ENCODE measurements at places on chromosomes 1 and 21.
A peak's percentile ranks its signal among the peaks of the same experiment; 100 is the strongest.

- no peak for DNase-seq
Measured at GRCh38 chr1:186865253-186865652, 36.5 kb downstream of the PLA2G4A start.

DNA sequence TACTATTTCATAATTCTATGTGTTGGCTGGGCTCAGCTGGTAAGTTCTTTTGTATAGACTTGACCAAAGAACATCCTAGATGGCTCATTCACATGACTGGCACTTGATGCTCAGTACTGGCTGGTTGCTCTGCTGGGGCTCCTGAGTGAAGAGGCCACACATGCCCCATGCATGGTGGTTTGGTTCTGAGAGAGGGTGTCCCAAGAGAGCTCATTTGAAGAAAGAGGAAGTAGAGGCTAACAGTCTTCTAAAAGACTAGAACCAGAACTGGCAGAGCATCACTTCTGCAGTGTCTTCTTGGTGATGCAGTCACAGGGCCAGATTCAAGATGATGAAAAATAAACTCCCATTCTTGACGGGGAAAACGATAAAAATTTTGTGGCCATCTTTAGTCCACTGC, 5.2 kb upstream of the BACH1 start:
- DNase-seq: no peak

- no peak for DNase-seq
Measured at GRCh38 chr1:196593955-196594354, 14.3 kb downstream of the KCNT2 start.

DNA sequence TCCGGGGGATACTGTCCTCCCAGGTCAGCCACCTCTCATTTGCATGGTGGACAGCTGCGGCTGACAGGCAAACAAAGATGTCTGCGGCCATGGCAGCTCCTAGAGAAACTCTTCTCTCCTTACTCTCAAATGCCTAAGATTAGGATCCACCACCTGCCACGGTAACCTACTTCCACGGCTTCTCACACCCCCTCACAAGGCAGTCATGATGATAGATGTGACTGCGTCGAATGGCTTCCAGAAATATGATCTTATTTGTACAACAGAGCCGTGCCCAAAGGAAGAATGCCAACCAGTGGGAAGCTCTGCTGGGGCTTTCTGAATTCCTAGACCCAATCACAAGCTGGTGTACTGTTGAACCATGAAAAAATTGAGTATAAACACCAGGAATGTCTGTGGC, 73.4 kb downstream of the BACE2 start:
- DNase-seq: no peak

DNA sequence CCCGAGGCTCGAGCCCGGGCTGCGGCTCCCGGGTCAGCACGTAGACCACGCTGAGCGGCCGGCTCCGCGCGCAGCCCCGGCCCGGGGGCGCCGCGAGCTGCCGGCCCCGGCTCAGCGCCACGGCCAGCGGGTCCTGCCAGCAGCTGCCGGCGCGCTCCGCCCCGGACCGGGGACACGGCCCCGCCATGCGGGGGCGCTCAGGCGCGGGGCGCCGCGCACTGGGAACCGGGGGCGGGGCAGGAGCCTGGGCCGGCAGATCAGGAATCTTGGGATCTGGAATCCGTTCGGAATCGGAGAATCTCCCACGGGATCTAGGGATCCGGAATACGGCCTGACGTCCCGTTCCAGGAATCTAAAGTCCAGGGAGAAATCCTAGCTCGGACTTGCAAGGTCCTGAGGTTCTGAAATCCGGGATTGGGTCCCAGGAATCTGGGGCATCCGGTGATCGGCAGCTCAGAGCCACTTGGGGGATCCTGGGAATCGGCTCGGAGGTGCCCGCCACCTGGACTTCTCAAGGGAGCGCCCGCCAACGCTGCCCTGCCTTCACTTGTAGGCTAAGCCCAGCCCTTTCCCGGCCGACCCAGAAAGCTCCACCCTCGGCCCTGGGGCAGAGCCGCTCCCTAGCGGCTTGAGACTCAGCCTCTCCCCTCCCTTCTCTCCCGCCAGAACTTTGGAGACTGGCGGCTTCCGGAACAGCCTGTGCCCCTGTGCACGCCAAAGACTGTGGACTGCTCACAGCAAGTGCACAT, at the start of gene MAP3K6:
TSS of gene MAP3K6 (minus strand) at position 551 of the 749 bp plus-strand sequence. CDS start at position 187, 364 bp downstream.
- peak; percentile 33 for DNase-seq

- no peak for DNase-seq
Measured at GRCh38 chr21:33025489-33026442, at the start of gene OLIG2. Gene OLIG2, plus strand, starts transcription at chr21:33025935. Its CDS starts 928 bp downstream, at chr21:33026863.

DNA sequence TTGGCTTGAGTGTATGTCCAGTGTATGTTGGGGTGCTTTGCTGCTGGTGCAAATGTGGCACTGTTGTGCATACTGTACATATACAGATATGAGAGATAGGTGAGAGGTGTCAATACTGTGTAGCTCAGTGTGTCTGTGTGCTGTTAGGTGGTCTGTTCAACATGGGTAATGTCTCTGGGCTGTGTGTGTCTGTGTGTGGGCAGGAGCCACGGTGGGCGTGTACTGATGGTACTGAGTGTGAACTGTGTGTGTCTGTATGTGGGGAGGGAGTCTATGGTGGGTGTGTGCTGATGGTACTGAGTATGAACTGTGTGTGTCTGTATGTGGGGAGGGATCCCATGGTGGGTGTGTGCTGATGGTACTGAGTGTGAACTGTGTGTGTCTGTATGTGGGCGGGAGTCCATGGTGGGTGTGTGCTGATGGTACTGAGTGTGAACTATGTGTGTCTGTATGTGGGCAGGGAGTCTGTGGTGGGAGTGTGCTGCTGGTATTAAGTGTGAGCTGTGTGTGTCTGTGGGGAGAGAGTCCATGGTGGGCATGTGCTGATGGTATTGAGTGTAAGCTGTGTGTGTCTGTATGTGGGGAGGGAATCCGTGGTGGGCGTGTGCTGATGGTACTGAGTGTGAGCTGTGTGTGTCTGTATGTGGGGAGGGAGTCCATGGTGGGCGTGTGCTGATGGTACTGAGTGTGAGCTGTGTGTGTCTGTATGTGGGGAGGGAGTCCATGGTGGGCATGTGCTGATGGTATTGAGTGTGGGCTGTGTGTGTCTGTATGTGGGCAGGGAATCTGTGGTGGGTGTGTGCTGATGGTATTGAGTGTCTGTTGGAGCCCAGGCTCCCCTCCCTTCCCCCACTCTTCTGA, 32.2 kb upstream of the FOXO6 start:
- DNase-seq: no peak

- no peak for DNase-seq
Measured at GRCh38 chr1:81801651-81802456, 1.1 kb downstream of the ADGRL2 start.

DNA sequence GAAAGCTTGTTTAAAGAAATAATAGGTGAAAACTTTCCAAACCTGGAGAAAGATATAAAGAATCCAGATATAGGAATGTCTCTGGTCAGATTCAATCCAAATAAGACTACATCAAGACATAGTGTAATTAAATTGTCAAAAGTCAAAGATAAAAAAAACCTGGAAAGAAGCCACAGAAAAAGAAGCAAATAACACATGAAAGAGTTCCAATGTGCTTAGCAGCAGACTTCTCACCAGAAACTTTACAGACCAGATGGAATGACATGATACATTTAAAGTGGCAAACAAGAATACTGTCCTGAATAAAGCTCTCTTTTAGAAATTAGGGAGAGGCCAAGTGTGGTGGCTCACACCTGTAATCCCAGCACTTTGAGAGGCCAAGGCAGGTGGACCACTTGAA, 1039.9 kb downstream of the KCNT2 start:
- DNase-seq: no peak

DNA sequence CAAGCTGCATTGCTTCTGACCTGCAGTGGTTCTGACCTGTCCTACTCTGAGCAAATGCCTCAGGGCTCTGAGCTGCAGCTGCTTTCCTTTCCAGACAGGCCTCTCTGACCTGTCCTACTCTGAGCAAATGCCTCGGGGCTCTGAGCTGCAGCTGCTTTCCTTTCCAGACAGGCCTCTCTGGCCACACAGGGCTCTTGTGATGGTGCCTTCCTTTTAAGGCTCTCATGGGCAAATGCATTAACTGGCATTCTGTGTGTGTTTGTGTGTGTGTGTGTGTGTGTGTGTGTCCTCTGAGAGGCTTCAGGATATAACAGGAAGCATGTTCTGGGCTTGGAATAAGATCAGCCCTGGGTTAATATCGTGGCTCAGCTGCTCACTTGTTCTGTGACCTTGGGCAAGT, 131.3 kb downstream of the NTPCR start:
- DNase-seq: no peak

DNA sequence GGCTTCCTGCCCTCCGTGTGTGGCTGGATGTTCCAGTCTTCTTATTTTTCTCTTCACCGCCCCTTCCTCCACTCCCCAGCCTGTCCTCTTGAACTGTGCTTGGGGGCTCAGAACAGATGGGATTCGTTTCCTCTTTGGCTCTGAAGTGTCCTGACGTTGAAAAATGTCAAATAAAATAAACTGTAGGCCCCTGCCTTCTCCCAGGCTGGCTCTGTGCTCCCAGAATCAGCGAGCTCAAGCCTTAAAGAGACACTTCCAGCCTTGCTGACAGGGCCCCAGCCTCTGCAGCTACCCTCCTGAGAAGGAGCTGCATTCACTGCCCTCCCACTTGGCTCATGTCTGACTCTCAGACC, 104.2 kb upstream of the IPO9 start:
- DNase-seq: no peak

GRCh38 chr1:228045871-228046270, 36.6 kb upstream of the ARF1 start:
- DNase-seq: no peak

DNA sequence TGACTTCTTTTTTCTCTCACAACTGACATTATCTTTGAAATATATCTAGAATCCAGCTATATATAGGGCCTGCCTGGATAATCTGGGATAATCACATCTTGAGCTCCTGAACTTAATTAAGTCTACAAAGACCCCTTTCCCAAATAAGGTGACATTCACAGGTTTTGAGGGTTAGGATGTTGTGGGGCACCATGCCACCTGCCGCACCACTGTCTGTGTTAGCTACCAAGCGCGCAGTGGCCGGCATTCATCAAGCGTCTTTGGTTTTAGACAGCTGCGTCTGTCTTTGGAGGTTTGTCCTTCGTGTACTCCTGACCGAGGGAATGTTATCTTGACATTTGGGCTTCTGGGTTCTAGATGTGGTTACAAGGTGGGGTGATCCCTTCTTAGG, 7.5 kb downstream of the TRAPPC10 start:
- DNase-seq: no peak

DNA sequence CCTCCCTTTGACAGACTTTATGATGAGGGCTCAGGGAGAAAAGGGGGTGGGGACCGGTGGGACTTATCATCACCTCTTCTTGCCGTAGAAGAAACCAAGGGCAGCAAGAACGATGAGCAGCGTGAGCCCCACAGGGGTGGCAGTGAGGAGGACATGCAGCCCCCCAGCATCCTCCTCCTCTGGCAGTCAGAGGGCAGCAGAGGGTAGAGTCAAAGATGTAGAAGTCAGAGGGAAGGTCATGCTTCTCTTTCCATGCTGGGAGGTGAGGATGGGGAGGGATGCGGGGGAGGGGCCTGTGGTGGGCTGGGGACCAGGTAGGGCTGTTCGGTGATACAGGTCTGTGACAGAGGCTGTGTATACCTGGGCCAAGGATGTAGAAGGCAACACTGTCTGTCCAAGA, 14.8 kb downstream of the INSRR start:
- DNase-seq: no peak

- DNase-seq: no peak
Measured at GRCh38 chr1:17668195-17668594, 86.9 kb upstream of the ACTL8 start.

DNA sequence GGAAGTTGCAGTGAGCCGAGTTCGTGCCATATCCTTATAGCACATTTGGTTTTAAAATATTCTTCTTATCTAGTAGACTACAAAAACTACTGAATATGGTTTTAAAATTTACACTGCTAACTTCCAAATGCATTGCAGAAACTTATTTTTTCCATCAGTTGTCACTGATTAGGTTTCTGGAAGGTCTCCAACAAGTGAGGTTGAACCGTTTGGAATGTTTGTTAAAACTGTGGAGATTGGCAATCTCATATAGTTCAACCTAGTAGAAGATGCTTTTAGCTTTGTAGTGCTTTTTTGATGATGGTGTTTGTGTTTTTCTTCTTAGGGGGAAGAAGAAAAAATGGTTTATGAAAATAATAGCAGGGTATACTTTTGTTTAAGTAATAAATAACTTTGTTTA, 12.9 kb downstream of the CENPF start:
- no peak for DNase-seq

DNA sequence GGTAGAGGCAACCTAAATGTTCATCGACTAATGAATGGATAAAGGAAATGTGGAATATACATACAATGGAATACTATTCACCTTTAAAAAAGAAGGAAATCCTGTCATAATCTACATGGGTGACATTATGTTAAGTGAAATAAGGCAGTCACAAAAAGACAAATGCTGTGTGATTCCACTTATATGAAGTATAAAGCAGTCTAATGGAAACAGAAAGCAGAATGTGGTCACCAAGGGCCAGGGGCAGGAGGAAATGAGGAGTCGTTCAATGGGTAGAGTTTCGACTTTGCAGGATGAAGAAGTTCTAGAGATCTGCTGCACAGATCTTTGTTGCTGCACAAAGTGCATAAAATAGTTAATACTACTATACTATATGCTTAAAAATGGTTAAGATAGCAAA, 7.8 kb downstream of the DIPK1A start:
- DNase-seq: no peak

DNA sequence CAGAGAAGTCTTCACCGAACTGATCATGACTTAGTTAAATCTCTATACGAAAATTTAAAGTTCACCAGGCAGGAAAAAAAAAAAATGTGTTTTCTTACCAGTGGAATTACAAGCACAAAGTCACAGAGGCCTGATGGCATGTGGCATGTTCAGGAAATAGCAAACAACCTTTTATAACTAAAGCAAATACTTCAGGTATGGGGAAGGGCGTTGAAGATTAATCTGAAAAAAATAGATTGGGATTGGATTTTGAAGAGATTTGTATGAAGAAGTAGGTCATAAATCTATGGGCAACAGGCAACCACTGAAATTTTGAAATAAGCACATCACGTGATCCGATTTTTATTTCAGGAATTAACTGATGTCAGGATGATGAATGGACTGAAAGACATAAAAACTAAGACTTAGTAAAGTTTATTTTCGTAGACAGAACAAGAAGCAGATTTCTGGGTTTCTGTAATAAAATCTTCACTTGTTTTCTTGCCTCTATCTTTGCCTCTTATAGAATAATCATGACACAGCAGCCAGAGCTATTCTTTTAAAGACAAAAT, 295.9 kb upstream of the ADGRL4 start:
- no peak for DNase-seq

- DNase-seq: no peak
Measured at GRCh38 chr1:211326528-211327345, at the start of gene TRAF5. Gene TRAF5, plus strand, starts transcription at chr1:211326833. Its CDS starts 26,407 bp downstream, at chr1:211353240.

DNA sequence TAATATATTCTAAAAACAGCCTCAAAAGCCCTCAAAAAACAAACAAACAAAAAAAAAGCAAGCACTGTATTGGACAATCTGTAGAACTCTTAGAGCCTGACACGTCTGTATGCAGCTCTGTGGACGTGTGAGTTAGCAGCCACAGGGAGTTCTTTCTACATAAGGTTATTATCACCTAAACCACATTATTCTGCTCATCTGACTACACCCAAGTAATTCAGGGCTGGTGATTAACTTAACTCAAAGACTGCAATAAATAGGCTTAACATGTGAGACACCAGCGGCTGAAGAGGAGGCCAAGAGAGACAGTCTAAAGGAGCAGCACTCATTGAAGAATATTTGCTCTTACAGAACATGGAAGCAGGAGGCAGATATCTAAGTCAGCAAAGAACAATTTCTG, 316.0 kb downstream of the VAV3 start:
- DNase-seq: no peak

GRCh38 chr1:78892260-78892840, 114.2 kb downstream of the ADGRL4 start:
- no peak for DNase-seq

Measured in esophagus squamous epithelium (tissue), 5 donors.